Suprapubic skin (tissue), 4 donors: ENCODE measurements at places on chromosomes 13 and 19.

GRCh38 chr13:102185375-102185984, 216.4 kb downstream of the FGF14 start:
- no peak for DNase-seq

DNA sequence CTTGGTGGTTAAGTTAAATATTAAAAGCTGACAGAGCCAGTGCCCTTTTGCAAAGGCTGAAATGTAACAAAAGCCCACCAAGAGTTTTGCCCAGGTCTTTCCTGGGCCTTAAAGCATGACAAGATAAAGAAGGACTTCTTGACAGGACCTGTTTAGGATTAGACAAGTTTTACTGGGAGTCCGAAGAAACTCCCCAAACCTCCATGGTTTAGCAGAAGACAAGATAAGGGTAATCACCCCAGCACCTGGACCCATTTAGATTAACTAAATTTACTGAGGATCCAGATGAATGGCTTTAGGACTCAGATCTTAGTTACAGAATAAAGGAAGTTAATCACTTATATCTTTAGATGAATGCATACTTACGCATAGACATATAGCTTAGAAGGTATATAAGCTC, 14.8 kb upstream of the UFM1 start:
- DNase-seq = no peak

DNA sequence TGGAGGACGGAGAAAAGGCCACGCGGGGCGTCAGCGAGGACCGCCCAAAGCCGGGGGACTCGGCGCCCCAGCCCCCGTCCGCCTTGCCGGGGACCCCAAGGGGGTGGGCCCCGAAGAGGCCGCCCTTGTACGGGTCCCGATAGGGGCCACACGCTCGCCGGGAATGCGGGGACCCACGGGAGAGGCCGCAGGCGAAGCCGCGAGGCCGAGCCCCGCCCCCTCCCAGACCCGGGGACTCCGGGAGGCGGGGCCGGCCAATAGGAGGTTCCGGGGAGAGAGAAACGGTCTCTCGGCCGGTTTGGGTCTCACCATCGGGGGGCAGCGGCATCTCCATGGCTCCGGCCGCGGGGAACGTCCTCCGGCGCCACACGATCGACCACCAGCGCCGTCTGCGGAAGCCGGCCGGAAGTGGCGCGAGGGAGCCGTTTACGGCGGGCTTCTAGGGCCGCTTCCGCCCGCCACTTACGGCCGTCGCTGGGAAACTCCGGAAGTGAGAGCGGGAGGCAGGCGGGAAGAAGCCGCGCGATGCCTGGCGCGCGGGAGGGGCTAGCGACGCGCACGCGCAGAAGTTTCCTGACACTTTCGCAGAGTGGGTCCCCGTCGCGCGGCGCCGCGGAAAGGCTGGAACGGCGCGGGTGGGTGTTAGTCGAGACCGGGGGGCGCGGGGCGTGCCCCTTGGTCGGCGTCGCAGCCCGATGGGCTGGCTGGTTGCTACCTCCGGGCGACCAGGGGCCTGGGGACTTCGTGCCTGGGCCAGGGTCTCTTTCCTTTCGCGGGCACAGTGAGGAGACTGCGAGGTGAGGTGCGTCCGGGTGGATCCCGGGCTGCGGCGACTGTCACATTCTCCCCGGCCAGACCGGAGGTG, at the start of gene CHERP:
TSS of gene CHERP (minus strand) at position 393 of the 865 bp plus-strand sequence. CDS start at position 334, 59 bp downstream.
- DNase-seq = peak; percentile 95

- DNase-seq = peak; percentile 81
Measured at GRCh38 chr19:7294558-7295212, 471 bp upstream of the INSR start.

DNA sequence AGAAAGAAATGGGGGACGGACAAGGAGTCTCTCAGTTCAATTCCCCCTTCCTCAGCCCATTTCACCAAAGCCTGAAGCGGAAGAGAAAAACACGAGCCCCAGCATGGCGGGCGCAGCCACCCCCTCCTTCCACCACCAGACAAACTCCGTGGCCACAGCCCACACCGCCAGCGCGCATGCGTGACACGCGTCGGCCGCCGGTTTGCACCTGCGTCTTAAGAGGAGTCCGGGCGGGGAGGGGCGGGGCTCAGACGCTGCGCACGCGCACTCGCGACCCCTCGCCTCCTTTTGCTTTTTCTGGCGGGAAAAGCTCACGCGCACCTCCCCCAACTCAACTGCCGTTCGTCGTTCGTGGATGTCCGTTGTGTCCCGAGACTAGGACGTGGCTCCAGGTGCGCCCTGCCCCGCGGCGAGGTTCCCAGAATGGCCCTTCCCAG, at the start of gene KASH5:
TSS of gene KASH5 (plus strand) at position 314 of the 437 bp plus-strand sequence. CDS start 2,635 bp downstream, outside the sequence.
- no peak for DNase-seq

DNA sequence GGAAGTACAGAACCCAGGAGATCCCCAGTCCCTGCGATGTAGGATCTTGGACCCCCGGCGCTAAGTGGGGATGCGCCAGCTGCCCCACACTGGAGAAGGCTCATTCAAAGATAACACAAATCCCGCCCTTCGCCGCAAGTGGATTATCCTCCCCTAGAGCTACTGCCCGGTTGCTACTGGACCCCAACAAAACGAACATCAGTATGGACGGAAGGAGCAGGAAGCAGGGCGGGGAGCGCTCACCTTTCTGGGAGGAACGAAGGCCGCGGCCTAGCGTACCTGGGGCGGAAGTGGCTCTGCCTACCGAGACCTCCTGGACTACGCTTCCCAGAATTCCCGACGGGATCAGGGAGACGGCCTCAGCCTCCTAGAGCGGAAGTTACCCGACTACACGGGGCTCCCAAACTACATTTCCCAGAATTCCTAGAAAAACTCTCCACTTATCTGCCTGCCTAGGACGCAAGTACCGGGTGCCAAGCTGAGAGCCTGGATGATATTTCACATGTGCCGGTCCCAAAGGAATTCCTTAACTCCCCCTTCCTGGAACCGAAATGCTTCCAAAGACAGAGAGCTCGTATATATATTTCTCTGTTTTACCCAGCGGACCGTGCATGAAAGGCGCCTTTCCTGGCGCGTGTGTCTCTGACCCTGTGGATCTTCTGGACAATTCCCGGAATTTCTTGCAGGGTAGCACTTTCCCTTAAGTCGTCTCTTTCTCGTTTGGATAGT, at the start of gene ZNF112:
TSS of gene ZNF112 (minus strand) at position 298 of the 729 bp plus-strand sequence. CDS start 16,141 bp downstream, outside the sequence.
- DNase-seq = peak; percentile 86

DNA sequence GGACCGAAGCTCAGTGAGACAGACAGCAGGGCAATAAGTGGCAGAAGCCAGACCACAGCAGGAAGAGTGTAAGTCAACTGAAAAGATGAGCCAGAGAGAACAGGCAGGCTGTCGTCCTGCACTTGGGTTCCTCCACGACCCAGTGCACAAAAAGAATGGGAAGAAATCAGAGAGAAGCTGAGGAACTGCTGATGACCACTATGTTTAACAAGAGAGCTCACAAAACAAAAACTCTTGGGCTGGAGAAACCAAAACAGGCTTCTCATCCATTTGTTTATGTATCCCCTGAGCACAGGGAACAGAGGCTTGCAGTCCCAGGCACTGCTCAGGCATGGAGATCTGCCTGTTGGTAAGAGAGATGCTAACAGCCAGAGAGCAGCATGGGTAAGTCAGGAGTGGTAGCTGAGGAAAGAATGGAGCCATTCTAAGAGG, 14.0 kb downstream of the AKAP8L start:
- no peak for DNase-seq

- DNase-seq = no peak
Measured at GRCh38 chr19:29677001-29677817, 11.9 kb downstream of the PLEKHF1 start.

DNA sequence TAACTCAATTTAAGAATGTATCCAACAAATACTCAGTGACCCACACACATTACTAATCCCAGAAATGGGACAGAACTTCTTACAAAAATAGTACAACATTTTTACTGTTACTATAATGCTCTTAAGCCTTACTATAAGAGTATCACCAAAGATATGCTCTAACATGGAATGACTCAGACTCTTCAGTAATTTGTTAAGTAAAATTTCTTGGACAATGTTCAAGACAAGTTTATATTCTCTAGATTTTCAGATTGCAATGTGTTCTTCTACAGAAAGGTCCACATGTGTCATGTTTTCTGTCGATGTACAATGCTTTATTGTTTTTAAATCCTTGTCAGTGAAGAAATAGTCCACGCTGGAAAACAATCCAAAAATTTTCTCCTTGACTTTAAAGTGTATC, 66.3 kb upstream of the RFXAP start:
- DNase-seq = no peak

DNA sequence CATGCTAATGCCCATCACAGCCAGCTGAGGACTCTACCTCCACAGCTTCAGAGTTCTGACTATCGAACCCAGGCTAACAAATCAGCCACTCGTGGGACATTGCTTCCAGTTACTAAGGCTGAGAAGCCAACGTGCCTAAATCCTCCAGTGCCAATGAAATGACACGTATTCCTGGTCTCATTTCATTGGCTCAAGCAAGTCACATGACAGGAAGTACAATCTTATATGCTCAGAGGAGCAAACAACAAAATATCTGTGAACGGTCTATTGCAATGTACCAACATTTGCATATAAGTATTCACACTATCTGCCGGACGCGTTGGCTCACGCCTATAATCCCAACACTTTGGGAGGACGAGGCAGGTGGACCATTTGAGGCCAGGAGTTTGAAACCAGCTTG, 12.8 kb upstream of the IZUMO2 start:
- DNase-seq = no peak

DNA sequence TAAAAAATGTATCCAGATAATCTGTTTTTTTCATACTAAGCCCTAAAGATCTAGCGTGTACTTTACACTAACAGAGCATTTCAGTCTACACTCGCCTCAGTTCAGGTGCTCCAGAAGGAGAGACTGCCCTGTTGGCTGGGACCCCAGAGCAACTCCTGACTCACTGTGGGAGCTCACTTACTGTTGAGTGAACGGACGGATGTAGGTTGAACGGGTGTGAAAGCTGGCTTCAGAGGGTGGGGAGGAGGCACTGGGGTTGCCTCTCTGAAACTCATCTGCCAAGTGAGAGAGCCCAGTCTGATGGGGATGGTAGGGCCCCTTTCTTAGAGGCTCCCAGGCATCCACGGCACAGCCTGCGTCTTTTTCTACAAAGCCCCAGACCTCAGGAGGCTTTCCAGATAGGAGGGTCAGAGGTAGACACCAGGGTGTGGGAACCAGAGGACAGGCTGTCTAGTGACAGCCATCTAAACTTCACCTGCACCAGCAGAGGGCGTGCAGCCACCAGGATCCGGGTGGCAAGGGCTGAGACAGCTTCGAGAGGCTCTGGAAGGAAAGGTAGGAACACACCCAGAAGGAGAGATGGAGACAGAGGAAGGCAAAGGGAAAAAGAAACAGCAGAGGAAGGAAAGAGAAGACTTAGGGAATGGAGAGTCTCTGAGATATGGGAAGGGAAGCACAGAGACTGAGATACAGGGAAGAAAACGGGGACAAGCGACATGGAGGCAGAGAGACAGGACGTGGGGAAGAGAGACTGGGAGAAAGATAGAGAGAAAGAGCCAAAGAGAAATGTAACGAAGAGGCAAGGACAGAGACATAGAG, 3.7 kb downstream of the KASH5 start:
- DNase-seq = peak; percentile 79

DNA sequence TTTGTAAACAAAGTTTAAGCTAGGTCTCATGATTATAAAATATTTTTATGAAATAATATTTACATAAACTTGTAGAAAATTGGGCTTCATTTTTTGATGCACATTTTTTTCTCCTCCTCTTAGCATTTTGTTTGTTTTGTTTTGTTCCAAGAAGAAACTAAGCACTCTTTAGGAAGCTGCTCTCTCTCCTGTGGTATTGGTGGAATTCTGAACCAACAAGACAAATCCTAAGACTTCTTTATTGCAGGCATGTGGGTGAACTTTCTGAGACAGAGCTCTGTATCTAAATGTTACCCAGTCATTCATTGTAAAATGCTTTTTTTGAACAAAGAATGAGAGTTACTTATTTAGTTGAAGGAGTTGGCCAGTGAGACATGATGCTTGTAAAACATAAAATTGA, 39.3 kb downstream of the LMO7 start:
- DNase-seq = no peak

DNA sequence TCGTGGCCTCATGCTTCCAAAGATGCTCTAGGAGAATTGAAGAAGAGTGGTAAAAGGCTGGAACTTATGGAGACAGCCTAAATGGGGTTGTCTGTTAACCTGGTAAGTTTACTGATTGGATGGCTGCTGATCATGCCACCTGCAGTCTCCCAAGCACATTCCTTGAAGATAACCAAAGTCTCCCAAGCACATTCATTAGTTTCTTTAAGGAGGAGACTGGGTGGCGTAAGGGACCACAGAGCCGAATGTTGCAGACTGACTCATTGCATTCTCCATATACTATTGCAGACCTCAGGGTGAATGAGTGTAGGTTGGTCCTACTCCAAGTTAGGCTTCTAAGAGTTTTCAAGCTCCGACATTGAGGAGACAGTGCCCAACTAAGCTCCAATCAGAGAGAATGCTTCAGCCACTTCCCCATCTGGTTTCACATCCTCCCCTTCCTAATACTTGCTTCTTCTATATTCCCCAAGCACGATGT, at the start of gene IGFL3:
TSS of gene IGFL3 (minus strand) at position 51 of the 478 bp plus-strand sequence. CDS start at position 12, 39 bp downstream.
- no peak for DNase-seq

DNA sequence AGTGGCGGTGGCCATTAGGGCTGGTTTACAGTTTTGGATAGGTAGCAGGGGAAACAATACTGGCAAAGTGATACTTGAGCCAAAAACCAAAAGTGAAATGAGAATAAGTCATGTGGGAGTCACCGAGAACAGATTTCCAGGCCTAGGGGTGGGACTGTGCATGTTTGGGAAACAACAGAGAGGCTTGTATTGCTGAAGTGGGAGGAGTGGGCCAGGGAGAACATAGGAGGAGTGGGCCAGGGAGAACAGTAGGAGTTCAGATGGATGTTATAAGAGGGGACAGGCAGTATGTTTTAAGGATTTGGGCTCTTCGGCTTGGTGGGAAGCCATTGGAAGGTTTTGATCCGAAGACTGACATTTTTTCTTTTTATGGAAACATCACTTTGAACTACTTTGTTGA, 35.5 kb downstream of the AKAP11 start:
- DNase-seq = no peak

- no peak for DNase-seq
Measured at GRCh38 chr13:107712145-107712860, 503.0 kb downstream of the LIG4 start.

- no peak for DNase-seq
Measured at GRCh38 chr13:96741779-96742178, 252.5 kb downstream of the OXGR1 start.

- no peak for DNase-seq
Measured at GRCh38 chr19:28603453-28603852, 609.5 kb downstream of the UQCRFS1 start.
